ENCODE measurements at places on chromosomes 11 and 22.

- DNase-seq = peak; percentile 77
Measured at GRCh38 chr22:38824585-38824984, 19.2 kb downstream of the NPTXR start.

GRCh38 chr11:134532921-134533421 is 120.9 kb upstream of the B3GAT1 start:
- DNase-seq = no peak

- DNase-seq = no peak
Measured at GRCh38 chr11:66014804-66015453, 3.1 kb downstream of the CST6 start.

DNA sequence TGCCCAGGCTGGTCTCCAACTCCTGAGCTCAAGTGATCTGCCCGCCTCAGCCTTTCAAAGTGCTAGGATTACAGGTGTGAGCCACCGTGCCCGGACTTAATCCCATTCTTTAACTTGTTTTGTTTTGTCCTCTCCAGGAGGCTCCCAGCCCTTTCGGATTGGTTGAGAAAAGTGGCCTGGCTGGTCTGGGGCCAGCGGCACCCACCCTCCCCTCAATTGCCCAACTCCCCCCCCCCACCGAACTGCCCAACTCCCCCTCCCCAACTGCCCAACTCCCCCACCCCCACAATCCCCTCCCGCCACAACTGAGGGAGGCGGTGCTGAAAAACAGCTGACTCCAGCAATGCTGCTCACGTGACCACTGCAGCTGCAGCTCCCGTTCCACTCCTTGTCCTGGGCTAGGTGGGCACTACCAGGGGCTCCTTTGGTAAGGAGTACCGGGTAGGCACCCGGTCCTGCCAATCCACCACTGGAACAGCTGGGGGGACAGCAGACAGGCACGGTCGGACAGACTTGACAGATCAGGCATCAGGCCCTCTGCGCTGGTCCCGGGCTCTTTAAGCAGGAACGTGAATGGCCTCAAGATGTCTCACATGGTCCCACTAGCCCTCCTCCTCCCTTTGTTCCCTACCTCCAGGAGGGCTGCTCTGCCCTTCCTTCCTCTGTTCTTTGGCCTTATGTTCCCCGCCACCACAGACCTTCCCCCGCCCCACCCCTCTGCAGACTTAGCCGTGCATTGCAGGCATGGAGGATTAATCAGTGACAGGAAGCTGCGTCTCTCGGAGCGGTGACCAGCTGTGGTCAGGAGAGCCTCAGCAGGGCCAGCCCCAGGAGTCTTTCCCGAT is at the start of gene TCN2:
Gene TCN2, plus strand, starts transcription at position 720 of the 845 bp plus-strand sequence. CDS start 158 bp downstream, outside the sequence.
- DNase-seq = peak; percentile 73

- no peak for DNase-seq
Measured at GRCh38 chr11:133966921-133967598, 10.3 kb upstream of the IGSF9B start.

- no peak for DNase-seq
Measured at GRCh38 chr11:70699294-70700221, 301.2 kb downstream of the CTTN start.

- DNase-seq = no peak
Measured at GRCh38 chr11:130100381-130101095, 30.8 kb downstream of the APLP2 start.

GRCh38 chr11:46253258-46254132 is 24.0 kb upstream of the CREB3L1 start:
- no peak for DNase-seq

DNA sequence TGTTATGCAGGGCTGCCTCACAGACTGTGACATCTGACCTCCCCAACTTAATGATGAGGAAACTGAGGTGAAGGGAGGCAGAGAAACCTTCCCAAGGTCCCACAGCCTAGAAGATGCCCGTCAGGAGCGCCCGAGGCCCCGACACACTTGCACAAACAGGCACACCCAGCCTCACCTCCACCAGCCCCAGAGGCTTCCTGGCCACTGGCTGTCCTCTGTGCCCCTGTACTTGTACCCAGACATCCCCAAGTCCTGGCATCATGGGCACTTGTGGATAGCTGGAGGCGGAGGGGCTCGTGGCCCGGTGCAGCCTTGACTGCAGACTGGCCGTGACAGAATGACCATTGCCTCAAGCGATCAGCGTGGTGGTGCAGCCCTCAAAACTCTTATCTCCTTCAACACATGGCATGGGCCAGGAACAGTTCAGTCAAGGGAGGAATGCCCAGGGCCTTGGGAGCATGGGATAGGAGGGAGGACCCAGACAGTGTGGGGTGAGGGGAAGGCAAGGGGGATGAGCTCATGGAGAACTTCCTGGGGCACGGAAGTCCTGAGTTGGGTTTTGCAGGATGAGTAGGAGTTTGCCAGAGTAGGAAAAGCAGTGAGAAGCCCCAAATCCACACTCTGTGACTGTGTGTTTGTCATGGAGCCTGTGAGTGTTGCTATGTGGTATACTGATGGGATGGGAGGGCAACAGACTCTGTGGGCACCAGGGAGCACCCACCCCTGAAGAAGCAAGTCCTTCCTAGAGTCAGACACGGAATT is 25.8 kb upstream of the PPARA start:
- no peak for DNase-seq

GRCh38 chr22:36334081-36334820 is 53.5 kb downstream of the MYH9 start:
- DNase-seq = no peak

- DNase-seq = no peak
Measured at GRCh38 chr11:134759274-134759673, 347.2 kb upstream of the B3GAT1 start.

DNA sequence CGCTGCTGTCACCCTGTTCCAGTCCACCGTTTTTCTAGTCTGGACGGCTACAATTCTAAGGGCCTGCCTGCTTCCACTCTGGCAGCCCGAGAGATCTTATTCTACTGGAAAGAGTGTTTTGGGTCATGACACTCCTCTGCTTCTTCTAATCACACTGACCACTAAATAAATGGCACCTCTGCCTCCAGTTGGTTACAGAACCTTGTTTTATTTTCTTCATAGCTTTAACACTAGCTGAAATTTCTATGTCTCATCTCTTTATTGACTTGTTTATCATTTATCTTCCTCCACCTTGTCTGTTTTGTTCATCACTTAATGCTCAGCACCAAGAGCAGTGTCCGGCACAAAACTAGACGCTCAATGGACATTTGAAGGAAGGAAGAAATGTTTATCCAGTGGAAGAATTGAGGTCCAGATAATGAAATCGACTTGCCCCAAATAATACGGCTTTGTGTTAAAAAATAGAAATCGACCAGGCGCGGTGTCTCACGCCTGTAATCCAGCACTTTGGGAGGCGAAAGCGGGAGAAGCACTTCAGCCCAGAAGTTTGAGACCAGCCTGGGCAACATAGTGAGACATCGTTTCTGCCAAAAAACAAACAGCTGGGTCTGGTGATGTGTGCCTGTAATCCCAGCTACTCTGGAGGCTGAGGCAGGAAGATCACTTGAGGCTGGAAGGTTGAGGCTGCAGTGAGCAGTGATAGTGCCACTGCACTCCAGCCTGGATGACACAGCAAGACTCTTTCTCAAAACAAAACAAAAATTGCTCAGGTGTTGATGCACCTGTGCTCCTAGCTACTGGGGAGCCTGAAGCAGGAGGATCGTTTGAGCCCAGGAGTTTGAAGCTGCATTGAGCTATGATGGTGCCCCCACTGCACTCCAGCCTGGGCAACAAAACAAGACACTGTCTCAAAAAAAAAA is 693 bp upstream of the PRR14L start:
- DNase-seq = no peak

GRCh38 chr11:44866286-44866685 is 84.4 kb downstream of the TP53I11 start:
- DNase-seq = no peak
